ENCODE measurements at places on chromosomes 3 and 15. TPM values are rescaled to one million over a fixed set of nuclear protein-coding genes. Genes with fewer than 3 reads are reported as not detected.
A peak's percentile ranks its signal among the peaks of the same experiment; 100 is the strongest.

The PLEKHO2 gene
- 13.8 TPM for total RNA-seq

The C3orf70 gene
- total RNA-seq: 3.6 TPM

DNA sequence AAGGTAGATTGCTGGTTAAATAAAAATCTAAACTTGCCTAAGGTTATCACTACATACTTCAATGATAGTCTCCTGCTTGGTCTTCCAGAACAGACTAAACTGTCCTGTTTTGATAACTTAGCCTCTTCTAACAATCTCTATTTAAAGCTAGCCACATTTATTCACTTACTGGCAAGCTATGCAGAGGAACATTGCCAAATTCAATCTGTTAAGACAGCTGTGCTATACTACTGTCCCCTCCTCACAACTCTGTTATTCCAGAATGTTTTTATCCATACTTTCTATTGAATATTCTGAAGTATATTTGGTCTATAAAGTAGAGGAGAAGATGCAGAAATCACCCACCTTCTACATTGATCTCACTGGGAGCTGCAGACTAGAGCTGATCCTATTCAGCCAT is 594.0 kb upstream of the CCDC54 start:
- H3K27ac ChIP-seq: no peak overlapping the region
- no peak for DNase-seq
- no peaks in the 10 kb centered on the region for H3K27me3 ChIP-seq
- no peaks in the 10 kb centered on the region for H3K4me1 ChIP-seq
- no peak overlapping the region for H3K4me3 ChIP-seq

DNA sequence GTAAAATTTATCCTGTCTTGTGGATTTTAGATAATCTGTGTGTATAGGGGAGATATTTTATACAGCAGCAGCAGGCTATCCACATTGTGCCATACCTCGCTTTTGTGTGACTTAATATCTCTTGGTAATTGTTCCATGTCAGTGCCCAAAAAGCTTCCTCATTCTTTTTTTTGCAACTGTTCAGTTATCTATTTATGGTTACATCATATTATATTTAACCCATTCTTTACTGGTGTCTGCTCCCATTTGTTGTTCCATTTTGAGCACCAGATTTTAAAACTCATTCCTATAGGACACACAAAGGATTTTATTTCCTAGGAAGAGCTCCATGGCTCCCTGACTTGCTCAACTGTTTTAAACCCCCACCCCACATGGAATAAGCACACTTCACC is 86.3 kb upstream of the RASGRP1 start:
- no peak for DNase-seq
- H3K4me3 ChIP-seq: no peak overlapping the region
- H3K27ac ChIP-seq: peak overlapping the region; percentile 32
- no peaks in the 10 kb centered on the region for H3K36me3 ChIP-seq
- no peaks in the 10 kb centered on the region for H3K27me3 ChIP-seq

DNA sequence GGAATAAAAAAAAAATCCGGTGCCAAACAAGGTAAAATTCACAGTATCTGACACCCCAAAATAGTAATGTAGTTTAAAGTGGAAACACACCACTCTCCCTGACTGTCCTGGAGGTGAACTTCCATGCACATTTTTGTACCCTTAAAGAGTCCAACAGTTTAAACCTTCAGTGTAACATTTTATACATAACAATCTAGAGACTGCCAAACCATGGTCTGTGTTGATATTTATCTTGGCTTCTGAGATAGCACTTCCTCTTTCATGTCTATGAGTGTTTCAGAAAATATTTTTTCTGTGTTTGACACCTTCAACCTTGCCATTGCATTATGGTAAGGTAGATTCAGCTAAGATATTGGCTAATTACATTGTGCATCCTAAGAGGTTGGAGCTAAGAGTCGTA is 13.9 kb downstream of the TMEM45A start:
- no peak overlapping the region for H3K4me3 ChIP-seq
- H3K36me3 ChIP-seq: no peaks in the 10 kb centered on the region
- no peaks in the 10 kb centered on the region for H3K27me3 ChIP-seq
- H3K27ac ChIP-seq: no peak overlapping the region

DNA sequence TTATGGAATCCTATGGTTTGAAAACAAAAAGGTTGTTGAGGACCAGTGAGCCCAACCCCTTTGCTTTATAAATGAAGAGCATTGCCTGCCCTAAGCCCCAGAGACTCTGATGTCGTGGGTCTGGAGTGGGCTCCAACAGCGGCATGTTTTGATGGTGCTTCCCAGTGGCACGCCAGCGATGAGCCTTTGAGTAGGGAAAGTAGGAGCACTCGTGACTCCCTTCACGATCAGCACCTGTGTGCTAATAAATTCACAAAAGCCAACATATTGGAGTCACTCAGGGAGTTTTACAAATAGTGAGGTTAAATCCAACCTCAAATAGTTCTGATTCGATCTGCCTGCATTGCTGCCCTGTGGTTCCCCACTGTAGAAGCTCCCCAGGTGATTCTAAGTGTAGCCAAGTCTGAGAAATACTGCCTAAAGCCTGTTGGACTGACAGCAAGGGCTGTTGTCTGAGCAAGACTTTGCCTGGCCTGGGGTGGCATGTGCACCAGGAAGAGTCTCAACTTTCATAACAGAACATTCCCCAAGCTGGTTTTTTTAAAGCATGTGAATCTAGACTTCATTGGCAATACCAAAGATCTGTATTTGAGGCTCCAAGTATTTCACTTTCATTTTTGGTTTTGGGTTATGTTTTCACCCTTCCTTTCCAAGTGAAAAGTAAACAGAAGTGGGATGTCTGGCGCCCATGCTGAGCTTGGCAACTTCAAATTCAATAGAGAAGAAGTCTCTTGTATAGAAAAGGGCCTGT is 9.9 kb downstream of the CCR5 start:
- H3K27ac ChIP-seq: no peak overlapping the region
- peaks cover 29% of the 10 kb centered on the region for H3K4me1 ChIP-seq
- H3K27me3 ChIP-seq: no peaks in the 10 kb centered on the region
- DNase-seq: no peak
- no peaks in the 10 kb centered on the region for H3K36me3 ChIP-seq

DNA sequence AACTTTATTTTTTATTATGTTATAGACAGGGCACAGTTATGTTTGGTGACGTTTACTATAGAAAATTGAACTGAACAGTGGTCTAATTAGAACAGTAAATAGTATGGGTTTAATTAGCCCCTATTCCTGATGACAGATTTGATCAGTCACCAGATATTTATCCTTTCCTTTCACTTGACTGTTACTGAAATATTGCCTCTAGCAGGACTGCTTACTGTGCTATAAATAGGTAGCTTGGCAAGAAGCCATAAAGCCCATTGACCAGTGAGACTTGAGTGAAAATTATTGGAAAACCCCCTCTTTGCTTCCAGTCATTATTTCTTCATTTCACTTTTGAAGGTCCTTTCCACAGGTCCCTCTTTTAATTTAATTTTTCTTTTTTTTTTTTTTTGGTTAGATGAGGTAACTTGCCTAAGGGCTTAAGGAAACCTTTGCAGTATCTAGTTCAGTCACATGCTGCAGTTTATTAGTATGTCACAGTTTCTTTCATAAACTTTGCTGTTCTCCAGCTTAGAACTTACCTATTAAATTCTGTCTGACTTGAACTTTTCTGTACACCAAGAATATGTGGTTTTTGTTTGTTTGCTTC is 115.6 kb downstream of the ADAMTSL3 start:
- H3K27ac ChIP-seq: no peak overlapping the region
- DNase-seq: no peak
- no peak overlapping the region for H3K4me3 ChIP-seq
- H3K36me3 ChIP-seq: no peaks in the 10 kb centered on the region
- no peaks in the 10 kb centered on the region for H3K27me3 ChIP-seq
